ENCODE measurements at places on chromosomes 7 and 10. TPM values are rescaled to one million over a fixed set of nuclear protein-coding genes. Genes with fewer than 3 reads are reported as not detected.

The WDR86 gene
- not detected for total RNA-seq

The VAX1 gene
- 1.3 TPM for total RNA-seq

The ZNF722 gene
- total RNA-seq: not detected

The PNLIPRP3 gene
- not detected for total RNA-seq

The BLNK gene
- total RNA-seq: not detected

The PAX4 gene
- total RNA-seq: not detected
